Inflammatory macrophage treated with lipopolysaccharide for 1 hour (primary cell): ENCODE measurements at places on chromosomes 1 and 21.

- DNase-seq, result peak; percentile 38
These were observed 107.3 kb upstream of the HNRNPU start for GRCh38 chr1:244971552-244972216.

- no peak for DNase-seq
These were observed 39.9 kb upstream of the TSPAN2 start for GRCh38 chr1:115129071-115129640.

DNA sequence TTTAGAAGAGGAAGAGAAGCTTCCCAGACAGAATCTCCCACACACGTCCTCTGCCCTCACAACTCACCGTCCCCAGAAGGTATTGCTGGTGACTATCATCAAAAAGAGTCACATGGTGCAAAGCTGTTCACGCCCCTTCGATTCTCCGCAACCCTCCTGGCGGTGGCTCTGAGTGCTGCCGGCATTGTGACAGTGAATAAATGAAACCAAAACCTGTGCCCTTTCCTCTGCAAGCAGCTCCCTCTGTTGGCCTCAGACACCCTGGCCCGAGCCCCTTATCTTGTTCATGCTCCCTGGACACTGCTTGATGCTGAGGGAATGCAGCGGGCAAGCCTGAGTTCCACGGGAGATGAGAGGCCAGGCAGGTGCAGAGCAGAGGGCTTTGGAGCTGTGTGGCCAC, 510.3 kb downstream of the NPHP4 start:
- DNase-seq, result no peak

DNA sequence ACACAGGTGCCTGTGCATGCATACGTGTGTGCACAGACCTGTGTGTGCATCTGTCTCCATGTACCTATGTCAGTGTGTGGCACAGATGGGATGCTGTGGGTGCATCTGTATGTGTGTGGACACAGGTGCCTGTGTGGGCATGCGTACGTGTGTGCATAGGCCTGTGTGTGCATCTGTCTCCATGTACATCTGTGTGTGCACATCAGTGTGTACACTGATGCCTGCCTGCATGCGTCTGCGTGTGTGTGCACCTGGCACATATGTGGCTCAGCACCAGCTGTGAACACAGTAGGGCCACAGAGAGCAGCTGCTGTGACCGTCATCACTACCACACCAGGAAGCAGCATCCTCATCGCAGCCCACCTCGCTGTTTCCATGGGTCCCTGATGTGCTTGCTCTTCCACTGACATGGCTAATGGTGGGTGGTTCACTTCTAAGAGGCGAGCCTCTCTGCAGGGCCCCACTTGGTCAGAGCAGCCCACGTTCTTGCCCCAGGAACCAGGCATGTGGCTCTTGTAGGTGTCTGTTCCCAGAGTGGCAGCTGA, 9.6 kb upstream of the SPATC1L start:
- no peak for DNase-seq

- DNase-seq, result no peak
These were observed 66.2 kb downstream of the FAAP20 start for GRCh38 chr1:2128189-2128901.

DNA sequence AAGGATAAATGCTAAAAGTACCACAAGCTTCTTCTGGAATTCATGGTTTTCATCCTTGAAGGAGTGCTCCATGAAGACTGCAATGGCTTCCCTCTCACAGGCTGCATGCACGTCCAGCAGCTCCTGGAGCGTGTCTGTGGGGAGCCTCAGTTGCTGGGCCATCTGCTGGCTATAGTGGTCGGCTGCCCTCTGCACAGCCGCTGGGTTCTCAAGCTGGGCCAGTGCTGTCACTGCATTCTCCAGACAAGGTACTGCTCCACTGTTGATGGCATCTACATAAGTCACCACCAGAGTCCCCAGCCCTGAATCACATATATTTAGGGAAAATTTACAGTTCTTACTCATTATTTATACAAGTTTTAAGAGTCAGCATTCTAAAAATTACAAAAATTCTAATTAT, 8.7 kb downstream of the GBP4 start:
- DNase-seq, result no peak

GRCh38 chr21:17688912-17689874, 76.5 kb upstream of the BTG3 start:
- peak; percentile 5 for DNase-seq
